ENCODE measurements at places on chromosomes 11 and 22. TPM values are rescaled to one million over a fixed set of nuclear protein-coding genes. Genes with fewer than 3 reads are reported as not detected.

The PYGM gene
- not detected for total RNA-seq

The HEPN1 gene
- total RNA-seq, result not detected

The APOA4 gene
- not detected for total RNA-seq

The MRGPRE gene
- total RNA-seq, result not detected

The JAM3 gene
- total RNA-seq, result 49.1 TPM

The APOA5 gene
- total RNA-seq, result not detected

The TMEM132A gene
- total RNA-seq, result 44.6 TPM

The APLNR gene
- total RNA-seq, result not detected

The ZNRD2 gene
- total RNA-seq, result 98.0 TPM

The MAPK8IP2 gene
- total RNA-seq, result 0.39 TPM

The CNIH2 gene
- 6.0 TPM for total RNA-seq

All from RPMI7951 (cell line).